DND-41 (cell line): ENCODE measurements at places on chromosomes 4 and X.

GRCh38 chr4:151484396-151485102, 75.6 kb downstream of the FHIP1A start:
- DNase-seq, result no peak

GRCh38 chr4:77015390-77015789, 60.4 kb downstream of the CCNI start:
- DNase-seq, result no peak

DNA sequence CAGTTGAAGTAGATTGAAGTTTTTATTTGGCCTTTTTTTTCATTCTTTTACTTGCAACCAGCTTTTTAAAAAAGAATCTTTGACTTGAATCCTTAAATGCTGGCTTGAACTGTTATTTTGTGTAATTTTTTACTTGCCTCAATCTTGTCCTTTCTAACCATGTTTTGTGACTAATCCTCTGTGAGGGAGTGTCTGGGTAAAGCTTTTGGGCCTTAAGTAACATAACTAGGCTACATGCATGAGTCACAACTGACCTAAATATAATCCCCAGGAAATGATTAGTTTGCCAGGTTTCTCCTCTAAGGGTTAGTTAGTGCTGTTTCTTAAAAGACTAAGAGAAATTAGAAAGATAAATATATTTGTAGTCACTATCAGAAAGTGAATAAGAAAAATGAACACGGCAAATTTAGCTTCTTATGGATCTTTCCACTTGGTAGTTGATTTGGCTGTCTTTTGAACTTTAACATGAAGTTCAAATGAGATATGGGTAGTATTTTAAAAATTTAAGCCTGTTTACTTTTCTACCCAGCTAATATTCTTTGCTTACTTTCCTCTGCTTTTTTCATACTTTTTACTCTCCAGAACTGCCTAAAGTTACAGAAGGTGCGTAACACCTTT, 13.0 kb downstream of the EXOC1 start:
- DNase-seq, result no peak

- no peak for DNase-seq
These were observed 31.8 kb downstream of the USP11 start for GRCh38 chrX:47264483-47265173.
